ENCODE measurements at places on chromosomes 13 and 19. TPM values are rescaled to one million over a fixed set of nuclear protein-coding genes. Genes with fewer than 3 reads are reported as not detected.
A peak's percentile ranks its signal among the peaks of the same experiment; 100 is the strongest.

DNA sequence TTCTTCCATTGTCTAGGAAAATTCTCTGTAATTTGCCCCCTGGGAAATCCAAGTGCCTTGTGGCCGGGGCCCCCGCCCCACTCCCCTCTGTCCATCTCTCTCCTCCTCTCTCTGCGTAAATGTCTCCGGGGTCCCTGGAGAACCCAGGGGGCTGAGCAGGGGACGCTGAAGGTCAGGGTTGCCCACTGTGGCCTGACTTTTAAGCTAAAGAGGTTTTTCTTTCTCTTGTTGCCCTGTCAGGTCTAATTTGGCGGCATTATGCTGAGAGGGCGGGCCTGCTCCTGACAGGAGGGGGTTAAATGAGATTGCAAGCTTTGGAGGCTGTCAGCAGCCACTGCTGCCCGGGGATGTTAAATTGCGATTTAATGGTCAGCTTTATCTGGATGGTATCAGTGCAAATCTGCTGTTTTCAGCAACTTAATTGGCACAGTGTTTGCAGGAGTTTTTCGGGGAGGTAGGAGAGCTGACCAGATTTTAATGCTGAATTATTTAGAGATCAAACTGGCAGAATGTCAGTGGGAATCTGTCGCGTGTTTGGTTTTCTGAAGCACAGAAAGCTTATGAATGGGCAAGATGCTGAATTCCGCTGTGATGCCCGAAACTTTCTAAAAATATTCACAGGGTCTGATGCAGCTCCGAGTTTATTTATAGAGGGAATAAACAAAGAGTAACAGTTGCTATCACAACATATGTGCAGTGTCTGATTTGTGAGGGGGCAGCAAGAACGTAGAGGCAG lies 93.2 kb upstream of the SOX1 start:
- DNase-seq, result no peak

The S1PR5 gene
- total RNA-seq, result 0.11 TPM

The ZNF417 gene
- 10.6 TPM for total RNA-seq

GRCh38 chr19:8259142-8259921 lies 48.8 kb downstream of the CD320 start:
- no peak for DNase-seq

- no peak for DNase-seq
These were observed 5.1 kb upstream of the ZNF77 start for GRCh38 chr19:2949939-2950285.

The CAB39L gene
- 23.4 TPM for total RNA-seq

The KLC3 gene
- total RNA-seq, result not detected

The ZNF729 gene
- total RNA-seq, result not detected

DNA sequence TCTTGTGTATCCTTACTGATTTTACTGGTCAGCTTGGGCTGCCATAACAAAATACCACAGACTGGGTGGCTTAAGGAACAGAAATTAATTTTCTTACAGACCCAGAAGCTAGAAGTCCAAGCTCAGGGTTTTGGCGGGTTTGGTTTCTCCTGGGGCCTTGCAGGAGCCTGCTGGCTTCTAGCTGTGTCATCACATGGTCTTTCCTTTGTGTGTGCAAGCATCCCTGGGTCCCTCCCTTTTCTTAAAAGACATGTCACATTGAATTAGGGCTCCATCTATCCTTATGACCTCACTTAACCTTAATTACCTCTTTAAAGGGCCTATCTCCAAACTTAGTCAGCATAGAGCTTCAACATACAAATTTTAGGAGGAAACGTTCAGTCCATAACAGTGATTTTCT lies 23.4 kb downstream of the UBAC2 start:
- DNase-seq, result no peak

The TSSK6 gene
- 0.77 TPM for total RNA-seq

The BLVRB gene
- total RNA-seq, result 91.3 TPM

DNA sequence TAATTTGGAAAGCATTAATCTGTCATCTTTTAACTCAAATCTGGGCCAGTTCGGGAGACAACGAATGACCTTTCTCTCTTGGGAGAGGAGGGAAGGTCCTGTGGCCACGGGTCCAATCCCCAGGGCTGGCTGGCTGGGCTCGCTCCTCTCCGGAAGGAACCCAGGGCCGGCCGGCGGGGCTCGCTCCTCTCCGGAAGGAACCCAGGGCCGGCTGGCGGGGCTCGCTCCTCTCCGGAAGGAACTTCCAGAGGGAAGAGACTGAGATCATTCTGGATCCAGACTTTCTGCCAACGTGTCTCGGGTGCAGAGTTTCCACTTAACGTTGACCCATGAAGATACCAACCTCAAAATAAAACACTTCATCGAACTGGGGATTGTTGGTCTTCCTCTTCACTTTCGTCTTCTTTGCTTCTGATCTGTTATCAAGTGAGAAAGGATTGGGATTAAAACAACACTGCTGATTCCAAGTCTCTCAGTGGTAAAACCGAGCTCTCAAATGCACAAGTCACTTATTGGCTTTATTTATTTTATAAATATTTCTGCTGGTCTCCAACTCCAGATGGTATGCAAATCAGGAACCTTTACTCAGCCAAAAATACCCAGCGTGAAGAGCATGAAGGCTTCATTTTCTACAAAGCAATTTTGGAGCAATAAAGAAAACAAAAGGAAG lies 53.3 kb upstream of the C13orf46 start:
- peak; percentile 66 for DNase-seq

DNA sequence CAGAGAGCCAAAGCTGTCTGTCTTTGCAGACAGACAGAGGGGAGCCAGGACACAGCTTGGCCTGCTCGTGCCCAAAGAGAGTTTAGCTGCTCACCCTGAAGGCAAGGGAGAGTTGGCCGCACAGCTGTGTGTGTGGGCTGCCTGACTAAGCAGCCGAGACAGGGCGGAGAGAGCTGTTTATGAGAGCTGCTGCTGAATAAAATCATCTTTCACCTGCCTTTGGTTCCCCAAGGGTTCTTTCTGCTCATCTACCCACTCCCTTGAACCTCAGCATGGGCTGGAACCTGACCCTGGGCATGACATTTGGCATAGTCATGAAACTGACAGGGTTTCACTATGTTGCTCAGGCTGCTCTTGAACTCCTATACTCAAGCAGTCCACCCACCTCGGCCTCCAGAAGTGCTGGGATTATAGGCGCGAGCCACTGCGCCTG lies 98.2 kb downstream of the RBM26 start:
- no peak for DNase-seq

DNA sequence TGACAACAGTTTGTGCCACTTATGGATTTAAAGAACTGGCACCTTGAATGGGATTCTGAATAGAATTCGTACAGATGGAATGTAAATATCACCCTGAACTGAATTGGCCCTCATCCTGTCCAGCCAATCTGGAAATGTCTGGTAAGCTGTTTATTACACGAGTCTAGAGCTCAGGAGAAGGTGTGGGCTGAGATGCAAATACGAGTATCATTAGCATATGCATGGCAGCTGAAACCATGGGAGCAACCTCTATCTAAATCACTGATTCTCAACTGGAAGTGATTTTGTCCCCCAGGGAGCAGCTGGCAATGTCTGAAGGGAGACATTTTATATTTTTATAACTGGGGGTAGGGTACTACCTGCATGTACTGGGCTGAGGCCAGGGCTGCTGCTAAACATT lies 15.6 kb upstream of the VWA8 start:
- no peak for DNase-seq

The PSG6 gene
- not detected for total RNA-seq

- no peak for DNase-seq
These were observed 727 bp downstream of the CD37 start for GRCh38 chr19:49335784-49336481.
